SJSA1 (cell line): ENCODE measurements at places on chromosomes 3 and 15. TPM values are rescaled to one million over a fixed set of nuclear protein-coding genes. Genes with fewer than 3 reads are reported as not detected.

CLRN1 gene
- total RNA-seq: not detected in 2 replicates

- no peak for DNase-seq
These were observed 2.1 kb downstream of the SLCO2A1 start for GRCh38 chr3:134027631-134028030.

DNA sequence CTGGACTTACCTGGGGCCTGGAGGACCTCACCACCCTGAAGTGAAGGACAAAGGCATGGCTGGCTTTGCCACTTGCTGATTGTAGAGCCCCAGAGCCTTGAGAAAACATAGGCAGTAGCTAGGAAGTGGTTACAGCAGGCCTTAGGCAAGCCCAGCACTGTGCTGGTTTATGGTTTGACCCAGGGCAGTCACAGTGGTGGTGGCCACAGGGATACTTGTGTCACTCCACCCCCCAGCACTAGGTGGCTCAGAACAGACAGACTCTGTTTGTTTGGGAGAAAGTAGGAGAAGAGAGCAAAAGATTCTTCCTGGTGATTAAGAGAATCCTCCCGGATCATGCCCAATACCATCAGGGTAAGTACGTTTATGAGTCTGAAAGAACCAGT is 13.2 kb upstream of the COL8A1 start:
- no peak for DNase-seq

GRCh38 chr15:90862964-90863778 is 5.2 kb upstream of the FURIN start:
- DNase-seq: no peak

GRCh38 chr15:77282333-77282732 is 137.6 kb downstream of the PEAK1 start:
- no peak for DNase-seq

- no peak for DNase-seq
These were observed 496.8 kb downstream of the FOXP1 start for GRCh38 chr3:71086777-71087142.

SPINK8 gene
- not detected in 2 replicates for total RNA-seq

NRROS gene
- total RNA-seq: 0.11 TPM in 1 of 2 replicates, not detected in the other

DNA sequence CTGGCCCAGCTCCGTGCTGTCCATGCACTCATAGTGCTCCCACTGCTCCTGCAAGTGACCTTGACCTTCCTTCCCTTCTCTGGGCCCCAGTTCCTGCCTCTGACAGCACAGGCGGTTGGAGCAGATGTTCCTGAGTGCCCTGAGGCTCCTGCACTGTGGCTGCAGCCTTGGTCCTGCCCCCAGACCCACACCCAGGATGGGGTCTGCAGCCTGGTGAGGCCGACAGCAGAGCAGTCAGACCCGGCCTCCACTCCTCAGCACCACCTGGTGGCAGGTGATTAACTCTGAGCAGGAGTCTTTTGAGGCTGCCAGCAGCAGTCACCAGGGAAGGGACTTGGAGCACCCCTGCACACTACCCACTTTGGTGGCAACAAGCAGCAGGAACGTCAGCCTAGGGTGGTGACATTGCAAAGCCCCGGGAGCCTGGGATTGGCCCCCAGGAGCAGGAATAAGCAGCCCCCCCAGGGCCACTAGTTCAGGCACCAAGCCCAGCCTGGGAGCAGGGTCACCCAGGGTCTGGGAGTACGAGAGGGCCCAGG is 64.6 kb downstream of the CYP11A1 start:
- DNase-seq: peak; percentile 26

DNA sequence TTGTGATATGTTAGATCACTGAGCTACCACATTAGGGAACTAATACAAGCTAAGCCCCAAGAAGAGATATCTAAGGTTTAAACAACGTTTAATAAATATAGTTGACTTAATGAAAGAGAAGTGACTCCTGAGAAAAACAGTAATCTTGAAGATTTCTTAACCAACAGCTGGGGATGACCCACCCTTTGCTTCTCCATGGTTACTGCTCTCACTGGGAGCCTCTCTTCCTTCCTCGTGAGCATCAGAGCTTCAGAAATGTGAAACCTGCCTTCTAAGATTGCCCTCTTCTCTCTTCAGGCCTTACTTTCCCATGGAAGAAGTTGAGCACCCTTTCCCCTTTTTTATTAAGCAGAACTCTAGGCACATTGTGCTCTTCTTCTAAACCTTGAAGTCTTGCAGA is 132.2 kb upstream of the NR2E3 start:
- DNase-seq: no peak

SOX14 gene
- not detected in 2 replicates for total RNA-seq

DNA sequence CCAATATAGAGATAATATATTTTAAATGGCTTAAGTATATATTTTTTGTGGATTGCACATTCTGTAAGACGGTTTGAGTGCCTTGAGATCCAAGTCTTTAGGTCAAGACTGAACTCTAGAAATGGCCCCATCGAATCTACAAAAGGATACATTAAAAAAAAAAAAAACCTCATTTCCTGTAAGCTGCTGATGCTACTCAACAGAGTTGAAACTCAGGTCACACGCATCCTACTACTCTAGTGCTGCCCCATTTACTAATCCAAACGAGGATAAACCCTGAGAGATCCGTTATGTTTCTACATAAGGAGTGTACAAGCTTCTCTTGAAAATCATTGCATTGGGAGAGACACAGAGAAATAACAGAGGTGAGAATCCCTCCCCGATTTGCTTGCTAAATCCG is 187.3 kb downstream of the TIGIT start:
- no peak for DNase-seq

SLC15A2 gene
- not detected in 2 replicates for total RNA-seq

GRCh38 chr15:74208496-74208895 is 5.9 kb upstream of the STRA6 start:
- no peak for DNase-seq

DNA sequence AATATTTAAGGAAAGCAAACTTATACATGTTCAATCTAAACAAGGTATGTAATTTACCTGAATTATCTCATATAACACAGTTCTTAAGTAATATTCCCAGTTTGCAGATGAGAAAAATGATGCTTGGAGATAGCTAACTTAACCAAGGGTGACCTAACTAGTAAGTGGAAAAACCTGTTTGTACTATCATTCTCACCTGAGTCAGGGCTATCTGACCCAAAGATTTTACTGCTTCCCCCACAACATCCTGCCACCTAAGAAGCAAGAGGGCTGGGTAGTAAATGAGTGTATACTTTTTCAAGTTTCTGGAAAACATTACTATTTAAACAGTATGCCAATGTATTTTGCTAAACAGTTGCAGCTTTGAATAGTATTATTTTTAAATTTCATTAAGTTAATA is 10.6 kb downstream of the TP63 start:
- DNase-seq: no peak

LRRC31 gene
- total RNA-seq: not detected in 2 replicates

- DNase-seq: peak; percentile 48
These were observed 26.4 kb upstream of the PDE8A start for GRCh38 chr15:84955089-84955848.

DNA sequence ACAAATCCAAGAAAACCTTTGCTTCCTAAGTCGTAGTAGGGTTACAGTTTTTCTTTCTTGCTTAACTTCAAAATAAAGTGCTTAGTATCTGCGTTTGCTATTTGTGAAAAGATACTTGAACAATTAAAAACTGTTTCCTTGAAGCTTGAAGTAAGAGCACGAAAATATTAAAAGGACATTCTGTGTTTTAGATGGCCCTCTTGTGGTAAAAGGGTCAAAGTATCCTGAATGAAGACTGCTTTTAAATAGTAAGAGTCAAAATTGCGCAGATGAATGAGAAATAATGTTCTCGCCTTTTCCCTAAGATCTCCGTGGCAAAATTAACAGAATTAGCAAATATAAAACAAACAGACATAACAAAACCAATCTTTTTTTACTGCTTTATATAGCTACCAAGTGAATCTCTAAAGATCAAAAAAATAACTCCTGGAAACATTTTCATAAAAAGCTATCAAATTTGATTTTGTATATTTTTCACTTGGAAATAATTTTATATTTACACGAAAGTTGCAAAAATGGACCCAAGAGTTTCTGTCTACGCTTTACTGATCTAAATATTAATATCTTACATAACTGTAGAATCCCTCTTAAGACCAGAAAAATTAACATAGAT is 175.4 kb downstream of the MBNL1 start:
- peak; percentile 42 for DNase-seq

DNA sequence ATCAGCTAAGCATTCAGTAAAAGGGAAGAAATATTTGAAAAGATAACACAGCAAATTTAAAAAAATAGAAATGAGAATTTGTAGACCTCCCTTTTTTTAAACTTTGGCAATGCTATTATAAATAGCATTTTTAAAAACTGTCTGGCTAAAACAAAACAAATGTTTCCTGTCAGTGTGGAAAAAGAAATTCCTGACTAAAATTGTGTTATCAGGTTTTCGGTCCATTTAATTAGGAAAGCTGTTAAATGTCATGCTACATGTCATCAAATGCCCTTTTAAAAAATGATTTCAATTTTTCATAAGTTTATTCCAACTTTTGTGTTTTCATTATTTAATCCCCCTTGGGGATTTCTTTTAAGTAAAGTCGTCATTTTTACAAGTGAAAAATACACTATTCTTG is 29.6 kb downstream of the COL8A1 start:
- DNase-seq: no peak

DNA sequence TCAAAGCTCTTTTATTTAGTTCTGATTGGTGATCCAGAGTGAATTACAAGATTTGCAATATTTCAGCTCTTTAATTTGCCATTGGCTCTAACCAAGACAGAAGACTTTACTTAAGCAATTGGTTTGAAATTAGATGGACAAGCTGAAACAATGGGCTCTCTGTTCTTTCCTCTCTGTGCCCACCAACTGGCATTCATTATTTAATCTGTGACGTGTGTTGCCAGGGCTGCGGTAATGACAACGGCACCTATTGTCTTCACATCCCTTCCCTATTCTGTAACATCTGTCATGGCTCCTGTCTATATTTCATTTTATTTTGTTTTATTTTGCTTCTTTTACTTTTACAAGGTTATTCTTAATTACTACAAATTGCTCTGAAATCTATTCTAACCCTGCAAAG is 33.9 kb downstream of the PLD1 start:
- DNase-seq: no peak

DNA sequence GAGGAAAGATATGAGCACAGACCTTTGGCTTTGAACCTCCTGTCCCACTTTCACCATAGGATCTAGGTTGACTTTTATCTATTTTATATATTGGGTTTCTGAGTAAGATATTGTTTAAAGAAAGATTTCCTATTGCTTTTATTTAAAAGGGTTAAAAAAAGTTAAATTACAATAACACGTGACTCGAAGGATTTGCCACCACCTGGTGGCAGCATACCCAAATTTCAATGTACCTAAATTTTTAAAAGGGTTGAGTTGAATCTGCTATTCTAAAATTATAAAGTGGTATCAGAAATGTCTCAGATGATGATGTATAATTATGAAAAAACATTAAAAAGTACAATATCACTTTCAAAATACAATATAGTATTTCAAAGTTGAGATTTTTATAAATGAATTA is 368.4 kb downstream of the MECOM start:
- no peak for DNase-seq

GRCh38 chr3:133841196-133841595 is 35.6 kb downstream of the SRPRB start:
- DNase-seq: no peak

DNA sequence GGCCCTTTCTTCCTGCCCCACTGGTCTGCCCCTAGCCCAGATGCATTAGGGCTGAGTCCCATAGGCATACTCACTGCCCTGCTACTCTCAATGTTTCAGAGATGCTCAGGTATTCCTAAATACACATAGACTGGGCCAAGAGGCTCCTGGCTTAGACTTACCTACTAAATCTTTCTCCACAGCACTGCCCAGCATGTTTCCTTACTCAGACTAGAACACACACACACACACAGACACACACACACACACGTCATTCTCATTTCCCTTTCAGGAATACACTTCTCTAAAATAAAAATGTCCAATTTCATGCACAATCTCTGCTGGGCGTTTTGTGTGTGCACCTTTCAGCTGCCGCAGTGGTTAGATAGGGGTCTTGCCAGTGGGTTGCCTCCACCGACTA is 175.7 kb downstream of the FAM43A start:
- DNase-seq: no peak

- DNase-seq: no peak
These were observed 81.8 kb downstream of the TP63 start for GRCh38 chr3:189712906-189713483.

ROBO2 gene
- total RNA-seq: not detected in 2 replicates

- DNase-seq: no peak
These were observed 6.6 kb upstream of the BLM start for GRCh38 chr15:90710436-90711027.

KLHL6 gene
- total RNA-seq: not detected in 2 replicates

SERPINI2 gene
- total RNA-seq: not detected in 2 replicates

DNA sequence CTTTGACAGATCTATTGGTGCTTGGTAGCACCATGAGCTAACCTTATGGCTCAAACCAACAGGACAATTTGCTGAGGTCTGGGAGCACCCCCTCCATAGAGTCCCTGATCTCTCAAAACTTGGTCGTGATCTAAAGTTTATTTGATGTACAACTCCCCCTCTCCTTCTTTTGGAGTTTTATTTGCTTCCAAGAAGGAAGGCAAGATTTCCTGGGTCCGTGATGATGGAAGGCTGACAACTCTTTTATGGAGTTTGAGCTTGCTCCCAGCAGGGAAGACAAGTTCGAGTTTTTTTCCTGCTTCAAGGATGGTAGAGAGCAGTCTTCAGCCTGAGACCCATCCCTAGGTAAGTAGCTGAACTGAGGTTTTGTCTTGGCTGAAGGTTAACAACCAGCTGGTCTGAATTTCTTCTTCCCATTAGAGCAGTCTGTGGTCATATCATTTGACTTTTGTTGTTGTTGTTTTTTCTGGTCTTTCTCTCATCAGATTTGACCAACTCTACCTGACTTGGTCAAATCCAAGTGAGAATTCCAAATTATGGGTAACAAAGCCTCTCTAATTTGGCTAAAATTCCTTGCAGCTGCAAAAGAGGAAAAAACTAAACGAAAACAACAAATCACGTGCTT is 2.8 kb upstream of the MUC20 start:
- DNase-seq: no peak

- no peak for DNase-seq
These were observed 6.4 kb upstream of the ADAM10 start for GRCh38 chr15:58755956-58756355.

MASP1 gene
- 2.1 and 2.3 TPM in 2 replicates for total RNA-seq

GRCh38 chr3:188476935-188477334 is 323.0 kb downstream of the LPP start:
- no peak for DNase-seq

DNA sequence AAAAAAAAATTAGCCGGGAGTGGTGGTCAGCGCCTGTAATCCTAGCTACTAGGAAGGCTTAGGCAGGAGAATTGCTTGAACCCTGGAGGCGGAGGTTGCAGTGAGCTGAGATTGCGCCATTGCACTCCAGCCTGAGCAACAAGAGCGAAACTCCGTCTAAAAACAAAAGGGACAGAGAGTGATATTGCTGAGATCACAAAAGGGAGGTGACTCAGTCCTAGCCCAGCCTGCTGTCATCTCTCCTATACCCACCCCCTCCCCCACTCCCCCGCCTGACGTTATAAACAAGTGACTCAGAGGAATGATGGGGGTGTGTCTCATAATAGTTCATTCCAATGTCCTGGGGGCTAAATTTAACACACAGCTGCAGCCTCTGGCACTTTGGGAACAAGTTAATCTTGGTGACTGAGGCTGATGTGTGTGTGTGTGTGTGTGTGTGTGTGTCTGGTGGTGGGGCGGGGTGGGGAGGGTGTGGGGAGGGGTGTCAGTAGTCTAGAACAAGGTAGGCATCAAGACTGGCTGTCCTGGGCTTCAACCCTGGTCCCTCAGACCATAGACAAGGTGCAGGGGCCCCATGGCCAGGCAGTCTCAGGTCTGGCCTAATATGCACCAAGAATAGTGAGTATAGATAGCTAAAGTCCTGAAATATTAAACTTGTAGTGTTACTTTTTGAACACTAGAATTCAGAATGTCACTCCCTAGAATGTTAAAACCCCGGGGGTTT is 1.3 kb upstream of the KLHL40 start:
- DNase-seq: peak; percentile 88

GRCh38 chr3:39414421-39414907 is 7.9 kb downstream of the RPSA start:
- no peak for DNase-seq
